ENCODE measurements at places on chromosomes 6 and 20. TPM values are rescaled to one million over a fixed set of nuclear protein-coding genes. Genes with fewer than 3 reads are reported as not detected.

NRSN1 gene
- not detected for total RNA-seq

AHI1 gene
- 11.1 TPM for total RNA-seq

COL12A1 gene
- 1,033 TPM for total RNA-seq

LKAAEAR1 gene
- 3.7 TPM for total RNA-seq

CTCFL gene
- total RNA-seq, result not detected

KCNG1 gene
- 19.1 TPM for total RNA-seq

TUBB2B gene
- total RNA-seq, result 10.4 TPM

KHDC1L gene
- not detected for total RNA-seq

EYA2 gene
- total RNA-seq, result not detected

OOEP gene
- not detected for total RNA-seq

NHLRC1 gene
- total RNA-seq, result 3.2 TPM
